ENCODE measurements at places on chromosomes 11 and 22.

- DNase-seq, result no peak
These were observed 2.5 kb upstream of the ST14 start for GRCh38 chr11:130157101-130157500.

GRCh38 chr11:125871391-125872137 is 15.9 kb upstream of the HYLS1 start:
- DNase-seq, result peak; percentile 56

DNA sequence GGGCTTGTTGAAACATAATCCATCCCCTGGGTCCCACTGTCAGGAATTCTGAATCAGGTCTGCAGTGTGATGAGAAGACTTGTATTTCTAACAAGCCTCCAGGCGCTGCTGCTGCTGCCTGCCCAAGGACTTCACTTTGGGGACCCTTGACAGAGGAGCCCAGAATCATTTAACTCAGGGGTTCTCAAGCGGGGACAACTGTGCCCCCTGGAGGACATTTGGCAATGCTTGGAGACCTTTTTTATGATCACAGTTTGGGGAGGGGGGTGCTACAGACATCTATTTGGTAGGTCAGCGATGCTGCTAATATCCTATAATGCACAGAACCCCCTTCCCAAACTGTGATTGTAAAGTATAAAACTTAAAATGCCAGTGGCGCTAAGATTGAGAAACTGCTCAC is 312.8 kb downstream of the OPCML start:
- peak; percentile 2 for DNase-seq

DNA sequence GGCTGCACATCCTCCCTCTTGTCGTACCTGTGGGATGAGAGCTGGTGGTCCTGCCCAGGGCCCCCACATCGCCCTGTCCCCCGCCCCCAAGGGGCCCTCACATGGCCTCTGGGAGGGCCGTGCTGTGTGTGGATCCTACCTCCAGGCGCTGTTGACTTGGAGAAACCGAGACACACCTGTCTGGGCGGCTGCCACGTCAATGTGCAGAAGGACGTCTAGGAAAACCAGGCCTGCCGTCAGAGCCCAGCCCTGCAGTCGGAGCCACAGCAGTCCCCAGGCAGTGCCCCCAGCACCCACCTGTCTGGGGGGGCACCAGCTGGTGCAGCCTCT is 14.2 kb downstream of the ALG12 start:
- no peak for DNase-seq

DNA sequence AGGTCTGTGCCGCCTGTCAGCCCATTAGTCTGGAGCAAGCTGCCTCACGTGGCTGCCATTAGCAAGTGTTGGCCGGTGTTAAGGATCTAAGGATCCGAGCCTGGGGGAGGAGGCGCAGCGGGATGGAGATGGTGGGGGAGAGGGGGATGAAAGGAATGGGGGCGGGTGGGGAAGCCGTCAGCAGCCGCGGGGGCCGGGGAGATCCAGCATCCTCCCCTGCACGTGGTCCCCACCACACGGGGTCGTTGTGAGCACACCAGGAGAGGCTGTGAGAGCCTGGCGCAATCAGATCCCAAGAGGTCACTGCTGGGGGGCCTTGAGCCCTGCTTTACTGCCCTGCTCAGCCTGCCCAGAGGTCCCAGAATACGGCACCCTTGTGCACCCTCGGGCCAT is 7.3 kb downstream of the CABP7 start:
- DNase-seq, result peak; percentile 65

GRCh38 chr11:112320668-112321067 is 60.0 kb upstream of the PLET1 start:
- no peak for DNase-seq

- peak; percentile 37 for DNase-seq
These were observed 23.4 kb downstream of the KRTAP5-5 start for GRCh38 chr11:1652771-1653540.

- DNase-seq, result peak; percentile 5
These were observed 946.0 kb downstream of the FAM181B start for GRCh38 chr11:81787584-81788049.

DNA sequence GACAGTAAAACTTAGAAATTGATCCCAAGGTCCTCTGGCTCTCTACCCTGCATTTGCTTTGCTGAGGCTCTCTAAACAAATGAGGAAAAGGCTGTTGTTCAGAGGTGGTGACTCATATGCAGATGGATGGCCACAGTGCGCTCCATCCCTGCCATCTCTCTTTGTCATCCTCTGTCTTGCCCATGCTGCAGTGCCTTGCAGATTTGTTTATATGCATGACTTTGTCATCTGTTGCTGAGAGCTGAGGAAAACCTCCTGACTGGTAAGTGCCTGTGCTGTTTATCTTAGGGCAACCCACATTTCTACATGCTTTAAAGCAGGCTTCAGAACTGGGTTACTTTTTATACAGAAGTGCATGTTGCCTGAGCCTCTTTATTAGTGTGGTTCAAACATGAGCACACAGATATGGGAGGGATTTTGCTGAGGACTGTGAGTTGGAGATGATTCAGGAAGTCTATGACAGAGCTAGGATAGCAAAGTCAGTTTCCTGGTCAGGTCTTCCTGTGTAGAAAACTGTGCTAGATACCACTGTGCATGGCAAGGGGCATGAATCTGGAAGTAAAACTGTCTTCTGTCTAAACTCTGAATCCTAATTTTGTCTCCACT is 57.4 kb downstream of the JAM3 start:
- no peak for DNase-seq

DNA sequence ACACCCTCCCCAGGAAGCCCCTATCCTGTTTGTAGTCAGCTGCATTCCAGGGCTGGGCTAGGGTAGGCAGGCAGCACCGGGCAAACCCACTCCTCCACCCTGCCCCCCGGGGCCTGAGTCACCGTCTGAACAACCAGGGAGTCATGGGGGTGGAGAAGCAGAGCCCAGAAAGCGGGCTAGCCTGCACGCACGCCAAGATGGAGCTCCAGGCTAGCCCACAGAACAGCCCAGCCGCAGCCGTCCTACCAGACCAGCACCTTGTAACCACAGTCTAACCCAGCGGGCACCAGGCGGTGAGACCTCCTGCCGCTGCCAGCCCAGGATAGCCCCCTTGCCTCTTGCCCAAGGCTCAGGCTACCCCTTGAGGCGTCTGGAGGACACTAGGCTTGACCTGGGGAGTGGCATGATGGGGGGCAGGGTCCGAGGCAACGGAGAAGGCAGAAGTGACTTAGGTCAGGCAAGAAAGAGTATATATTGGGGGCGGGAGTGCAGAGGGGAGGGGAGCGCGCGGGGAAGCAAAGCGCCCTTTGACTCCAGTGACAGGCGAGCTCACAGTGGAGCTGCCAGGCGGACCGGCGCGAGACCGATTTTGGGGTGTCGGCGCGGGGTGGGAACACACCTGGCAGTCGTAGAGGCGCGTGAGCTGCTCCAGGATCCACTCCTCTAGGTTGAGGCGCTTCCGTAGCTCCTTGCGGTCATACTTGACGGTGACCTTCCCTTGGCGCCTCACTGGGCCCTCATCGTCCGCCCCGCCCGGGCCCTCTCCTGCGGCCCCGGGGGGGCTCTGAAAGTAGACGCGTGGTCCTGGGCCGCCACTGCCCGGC is 734 bp downstream of the PPP1R14B start:
- DNase-seq, result peak; percentile 82

Data from hematopoietic multipotent progenitor cell treated with erythropoietin and hydrocortisone succinate and interleukin-3 and kit ligand, for 8 days (in vitro differentiated cells).